ENCODE measurements at places on chromosomes 4 and X.

- DNase-seq: no peak
These were observed 9.2 kb downstream of the IRAK1 start for GRCh38 chrX:154010330-154011087.

DNA sequence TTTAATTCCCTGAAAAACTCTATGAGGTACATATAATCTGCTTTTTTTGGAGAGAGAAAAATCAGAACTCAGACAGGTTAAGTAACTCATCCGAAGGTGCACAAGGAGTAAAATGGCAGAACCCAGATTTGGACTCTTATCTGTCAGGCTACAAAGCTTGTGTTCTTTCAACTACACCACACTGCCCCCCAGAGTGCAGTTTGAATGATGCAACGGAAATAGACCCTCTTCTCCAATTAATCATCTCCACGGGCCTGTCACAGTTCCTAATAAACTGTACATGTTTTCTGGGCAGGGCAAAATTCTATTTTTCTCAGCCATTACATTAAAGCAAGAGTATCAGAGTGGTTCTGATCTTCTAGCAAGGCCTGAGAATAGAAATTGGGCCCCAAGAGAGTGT is 35.3 kb upstream of the DCX start:
- DNase-seq: no peak

GRCh38 chr4:34720571-34720970 is 1523.7 kb downstream of the ARAP2 start:
- no peak for DNase-seq

DNA sequence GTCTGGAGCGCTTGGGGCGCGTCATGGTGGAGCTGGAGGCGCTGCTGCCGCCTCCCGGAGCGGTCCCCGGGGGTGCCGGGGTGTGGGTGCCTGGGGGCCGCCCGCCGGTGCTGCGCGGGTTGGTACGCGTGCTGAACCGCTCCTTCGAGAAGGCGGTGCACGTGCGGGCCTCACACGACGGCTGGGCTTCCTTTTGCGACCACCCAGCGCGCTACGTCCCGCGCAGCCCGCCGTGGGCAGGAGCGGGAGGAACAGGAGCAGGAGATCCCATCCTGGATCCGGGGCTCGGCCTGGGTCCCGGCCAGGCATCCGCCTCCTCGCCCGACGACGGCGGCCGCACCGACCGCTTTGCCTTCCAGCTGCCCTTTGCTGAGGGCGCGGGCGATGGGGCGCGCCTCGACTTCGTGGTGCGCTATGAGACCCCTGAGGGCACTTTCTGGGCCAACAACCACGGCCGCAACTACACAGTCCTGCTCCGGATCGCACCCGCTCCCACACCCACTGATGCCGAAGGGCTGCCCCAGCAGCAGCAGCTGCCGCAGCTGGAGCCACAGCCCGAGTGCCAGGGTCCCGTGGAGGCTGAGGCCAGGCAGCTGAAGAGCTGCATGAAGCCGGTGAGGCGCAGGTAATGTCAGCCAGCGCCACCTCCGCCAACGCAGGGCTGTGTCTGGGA is 792 bp downstream of the PPP1R3F start:
- DNase-seq: no peak

GRCh38 chrX:43962636-43963035 is 10.6 kb downstream of the NDP start:
- no peak for DNase-seq

DNA sequence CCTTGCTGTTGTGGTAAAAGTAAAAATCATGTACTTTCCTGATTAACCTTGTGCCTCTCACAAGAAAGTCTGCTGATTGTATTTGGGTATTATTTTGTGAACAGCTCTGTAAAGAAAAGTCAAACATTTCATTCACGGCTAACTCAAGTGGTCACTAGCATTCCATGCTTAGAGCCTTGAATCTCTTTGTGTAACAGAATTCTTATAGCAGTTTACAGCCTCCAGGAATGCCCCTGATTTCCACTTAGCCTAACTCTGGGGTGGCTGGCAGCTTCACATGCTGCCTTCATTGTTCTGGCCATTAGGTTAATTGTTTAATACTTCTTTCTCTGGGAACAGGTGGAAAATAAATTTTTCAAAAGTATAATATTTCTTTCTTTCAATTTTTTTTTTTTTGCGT is 226.7 kb downstream of the RBMX2 start:
- DNase-seq: no peak

DNA sequence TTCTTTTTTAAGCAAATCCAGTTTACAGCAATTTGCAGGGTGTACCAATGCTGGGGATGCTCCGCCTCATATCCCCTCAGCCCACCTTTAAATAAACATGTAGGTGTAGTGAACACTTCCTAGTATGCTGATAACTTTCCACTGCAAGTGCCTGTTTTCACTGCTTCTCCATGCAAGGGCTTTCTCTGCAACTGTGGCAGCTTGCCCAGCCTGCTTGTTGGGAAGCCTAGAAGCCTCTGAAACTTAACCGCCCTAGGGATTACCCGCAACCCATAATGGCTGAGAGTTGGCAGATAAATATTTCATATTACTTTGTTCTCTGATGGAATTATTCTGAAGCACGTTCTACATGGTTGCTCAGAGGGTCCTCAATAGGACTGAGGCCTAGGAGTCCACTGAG is 253.7 kb upstream of the DDX53 start:
- DNase-seq: no peak

DNA sequence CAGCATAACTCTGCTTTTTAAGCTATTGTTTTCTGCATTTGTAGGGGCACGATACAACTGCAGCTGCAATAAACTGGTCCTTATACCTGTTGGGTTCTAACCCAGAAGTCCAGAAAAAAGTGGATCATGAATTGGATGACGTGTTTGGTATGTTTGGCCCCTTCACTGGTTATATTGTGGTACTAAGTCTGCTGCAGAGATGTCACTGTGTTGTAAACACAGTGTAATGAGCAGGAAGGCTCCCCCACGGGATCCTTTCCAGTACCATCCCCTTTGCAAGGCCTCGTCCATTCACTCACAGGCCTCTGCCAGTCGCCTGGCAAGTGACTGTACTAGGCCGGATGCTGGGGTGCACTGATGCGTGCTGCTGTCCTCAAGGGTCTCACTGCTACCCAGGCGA is 13.8 kb downstream of the CYP4V2 start:
- DNase-seq: no peak

- DNase-seq: no peak
These were observed 349.4 kb downstream of the ARHGAP24 start for GRCh38 chr4:85824166-85824945.

GRCh38 chr4:7237873-7238272 is 45.5 kb downstream of the SORCS2 start:
- DNase-seq: no peak

DNA sequence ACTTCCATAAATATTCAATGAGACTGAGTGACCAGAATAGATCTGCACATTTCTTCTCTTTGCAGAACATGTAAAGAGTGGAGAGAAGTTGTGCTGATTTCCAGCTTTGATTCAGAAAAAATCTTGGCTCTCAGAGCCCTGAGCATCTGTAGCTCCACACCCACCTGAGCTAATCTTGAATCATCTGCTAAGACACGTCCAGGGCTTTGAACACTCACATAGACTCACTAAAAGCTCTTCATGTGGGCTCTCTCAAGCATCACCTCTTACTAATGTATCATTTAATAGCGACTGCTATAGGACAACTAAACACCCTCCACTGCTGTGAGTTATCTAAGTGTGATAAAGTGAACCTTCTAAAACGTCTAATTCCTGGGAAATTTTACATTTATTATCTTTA is 147.7 kb upstream of the GRIA3 start:
- no peak for DNase-seq

DNA sequence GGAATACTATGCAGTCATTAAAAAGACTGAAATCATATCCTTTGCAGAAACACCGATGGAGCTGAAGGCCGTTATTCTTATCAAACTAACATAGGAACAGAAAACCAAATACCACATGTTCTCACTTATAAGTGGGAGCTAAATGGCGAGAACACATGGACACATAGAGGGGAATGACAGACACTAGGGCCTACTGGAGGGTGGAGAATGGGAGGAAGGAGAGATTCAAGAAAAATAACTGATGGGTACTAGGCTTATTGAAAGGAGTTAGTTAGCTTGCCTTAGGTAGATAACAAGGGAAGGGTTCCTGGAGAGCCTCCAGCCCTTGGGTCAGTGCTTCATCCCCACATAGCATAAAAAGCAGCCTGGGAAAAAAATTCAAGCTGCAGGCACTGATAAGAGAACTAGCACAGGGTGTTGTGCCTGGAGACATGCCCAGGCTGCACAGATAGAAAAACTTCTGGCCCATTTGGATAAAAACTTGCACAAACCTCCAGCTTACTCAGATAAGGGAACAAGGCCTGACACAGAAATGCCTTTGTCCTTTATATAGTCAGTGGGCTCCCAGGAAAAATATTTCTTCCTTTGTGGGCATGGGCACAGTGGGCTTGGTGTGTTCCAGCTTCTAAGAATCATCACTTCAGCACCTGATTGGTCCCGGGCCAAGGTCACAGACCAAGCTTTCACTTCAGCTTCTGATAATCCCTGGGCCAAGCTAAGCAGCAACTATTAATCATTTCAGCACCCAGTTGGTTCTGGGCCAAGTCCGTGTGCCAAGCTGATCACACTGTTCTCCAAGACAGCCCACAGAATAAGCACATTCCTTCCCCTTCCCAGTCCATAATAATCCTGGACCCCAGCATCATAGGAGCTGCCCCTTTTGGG is 23.1 kb upstream of the PWWP3B start:
- no peak for DNase-seq

GRCh38 chr4:74621616-74622015 is 172.7 kb downstream of the BTC start:
- no peak for DNase-seq

DNA sequence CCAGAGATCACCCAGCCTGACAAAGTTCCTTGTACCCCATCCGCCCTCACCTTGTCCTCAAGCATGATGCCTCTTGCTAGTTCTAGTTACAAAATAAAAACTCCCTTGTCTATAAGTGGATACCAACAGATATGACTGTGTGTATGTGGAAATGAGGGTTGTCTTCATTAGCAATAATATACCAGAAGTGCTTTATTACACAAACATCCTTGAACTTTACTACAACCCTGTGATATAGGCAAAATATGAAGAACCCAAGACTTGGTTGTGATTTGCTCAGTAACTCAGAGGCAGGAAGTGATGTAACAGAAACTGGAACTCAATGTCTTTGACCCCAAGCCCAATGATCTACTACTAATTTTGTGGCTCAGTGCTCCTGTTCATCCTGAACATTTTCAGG is 97.6 kb downstream of the AKAP4 start:
- DNase-seq: no peak

- DNase-seq: no peak
These were observed 1.7 kb upstream of the SRPX2 start for GRCh38 chrX:100642290-100642689.

DNA sequence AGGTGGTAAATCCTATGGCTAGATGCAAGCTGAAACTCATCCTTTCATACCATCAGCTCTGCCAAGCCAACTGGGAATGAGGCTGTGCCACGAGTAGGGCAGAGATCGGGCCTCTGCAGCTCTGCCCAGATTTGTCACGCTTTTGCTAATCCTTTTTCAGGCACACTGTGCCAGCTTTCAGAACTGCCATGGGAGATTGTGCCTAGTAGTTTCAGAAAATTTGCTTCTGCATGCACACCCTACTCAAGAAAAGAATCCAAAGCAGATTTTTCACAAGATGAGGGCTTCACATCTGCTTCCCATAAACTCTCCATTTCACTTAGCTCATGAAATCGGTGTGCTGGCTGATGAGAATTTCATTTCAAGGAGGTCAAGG is 3.3 kb upstream of the ADH7 start:
- DNase-seq: no peak

DNA sequence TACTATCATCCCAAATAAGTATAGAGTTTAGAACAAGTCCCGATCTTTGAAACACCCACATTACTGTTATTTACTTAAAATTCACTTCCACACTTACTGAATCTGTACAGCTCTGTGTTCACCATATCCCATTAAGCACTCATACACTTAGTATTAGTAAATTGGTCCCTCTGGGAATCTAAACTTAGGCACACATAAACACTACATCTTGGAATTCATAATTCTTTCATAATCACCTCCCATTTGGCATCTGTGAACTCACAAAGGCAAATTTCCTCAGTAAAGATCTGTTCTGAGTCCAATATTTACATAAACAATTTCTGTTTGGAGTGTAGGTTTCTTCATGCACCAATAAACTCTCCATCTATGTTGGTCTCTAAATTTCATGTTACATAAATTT is 52.6 kb upstream of the PPARGC1A start:
- no peak for DNase-seq

GRCh38 chr4:129614611-129615010 is 518.7 kb downstream of the C4orf33 start:
- DNase-seq: no peak

DNA sequence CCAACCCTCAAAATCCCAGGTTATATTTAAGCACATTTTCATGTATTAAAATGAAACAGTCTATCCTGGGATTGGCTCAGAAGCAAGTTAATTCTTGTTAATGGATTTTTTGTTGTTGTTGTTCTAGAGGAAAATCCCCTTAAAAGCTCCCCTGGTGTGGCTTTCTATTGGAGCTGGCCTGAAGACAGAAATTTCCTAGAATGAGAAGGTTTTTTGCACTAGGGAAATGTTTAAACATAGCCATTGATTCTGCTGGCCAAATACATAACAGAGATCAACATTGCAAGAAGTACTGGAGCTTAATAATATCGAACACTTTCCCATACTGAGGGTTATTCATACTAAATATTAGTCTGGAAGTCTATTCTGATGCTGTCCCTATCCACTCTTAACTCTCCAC is 148.8 kb upstream of the PCDH18 start:
- DNase-seq: no peak

DNA sequence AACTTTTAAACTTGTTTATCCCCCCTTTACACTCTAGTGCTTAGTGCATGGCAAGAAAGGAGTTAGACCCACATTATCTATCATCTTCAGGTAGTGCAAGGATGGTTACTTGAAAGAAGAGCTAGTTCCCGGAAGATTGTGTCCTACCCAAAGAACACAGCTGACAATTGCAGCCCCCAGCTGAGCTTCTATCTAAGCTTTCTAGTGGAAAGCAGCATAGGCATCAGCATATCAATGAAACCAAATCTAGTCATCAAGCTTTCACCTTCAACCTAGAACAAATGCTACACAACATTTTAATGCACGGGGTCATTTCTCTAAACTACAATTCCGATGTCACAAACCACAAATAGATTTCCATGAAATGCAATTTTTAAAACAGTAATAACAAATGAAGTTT is 88.9 kb upstream of the TFDP3 start:
- DNase-seq: no peak

DNA sequence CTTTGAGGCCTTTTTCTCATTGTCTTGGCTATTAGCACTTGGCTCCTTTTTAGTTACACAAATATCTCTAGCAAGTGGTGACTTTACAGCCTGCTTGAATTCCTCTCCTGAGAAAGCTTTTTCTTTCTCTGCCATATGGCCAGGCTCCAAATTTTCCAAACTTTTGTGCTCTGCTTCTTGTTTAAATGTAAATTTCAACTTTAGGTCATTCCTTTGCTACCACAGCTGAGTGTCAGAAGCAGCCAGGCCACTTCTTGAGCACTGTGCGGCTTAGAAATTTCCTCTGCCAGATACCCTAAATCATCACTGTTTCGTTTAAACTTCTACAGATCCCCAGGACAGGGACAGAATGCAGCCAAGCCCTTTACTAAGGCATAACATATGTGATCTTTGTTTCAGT is 222.4 kb downstream of the FBXO8 start:
- DNase-seq: no peak

GRCh38 chr4:2247128-2248043 is 5.5 kb upstream of the HAUS3 start:
- no peak for DNase-seq

GRCh38 chrX:44904542-44905115 is 31.6 kb downstream of the KDM6A start:
- DNase-seq: no peak

GRCh38 chrX:127025013-127025412 is 205.5 kb downstream of the PRR32 start:
- no peak for DNase-seq

Data from activated naive CD4-positive, alpha-beta T cell (primary cell).